ENCODE measurements at places on chromosomes 2 and 18.

DNA sequence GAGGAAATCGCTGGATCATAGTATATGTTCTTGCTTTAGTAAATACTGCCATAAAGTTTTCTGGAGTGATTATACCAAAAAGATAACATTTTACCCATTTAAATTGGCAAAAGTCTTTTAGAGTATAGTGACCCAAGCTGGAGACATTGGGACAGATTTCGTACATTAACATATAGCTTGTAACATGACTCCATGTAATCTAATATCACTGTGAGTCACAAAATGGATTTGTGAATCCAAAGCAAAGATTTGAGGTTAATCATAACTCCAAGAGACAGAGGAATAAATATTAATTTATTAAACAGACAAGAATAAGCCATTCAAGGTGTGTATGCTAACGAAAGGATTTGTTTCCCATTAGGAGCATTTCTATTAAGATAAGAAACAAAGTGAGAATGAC lies 45.0 kb upstream of the RMP24 start:
- peak; percentile 6 for DNase-seq

DNA sequence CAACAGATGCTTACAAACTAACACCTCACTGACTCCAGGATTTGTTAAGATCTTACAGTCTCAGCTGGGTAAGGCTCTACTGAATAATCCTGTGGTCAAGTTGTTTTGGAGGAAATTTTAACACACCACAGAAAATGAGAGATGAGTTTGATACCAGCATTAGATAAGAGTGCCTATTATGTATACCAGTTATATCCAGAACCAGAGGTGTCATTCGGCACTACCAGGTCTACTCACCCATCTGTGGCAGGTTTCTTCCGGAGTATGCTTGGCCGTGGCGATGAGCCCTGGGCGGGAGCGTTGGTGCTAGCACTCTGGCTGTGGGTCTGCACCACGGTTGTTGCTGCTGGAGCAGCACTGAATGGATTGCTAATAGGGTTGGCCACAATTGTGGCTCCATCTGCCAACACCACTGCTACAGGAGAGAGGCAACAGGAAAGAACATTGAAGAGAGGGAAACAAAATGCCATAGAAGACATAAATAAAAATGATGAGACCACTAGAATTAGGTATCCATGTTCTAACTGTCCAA lies 41.2 kb downstream of the SAP130 start:
- no peak for DNase-seq

DNA sequence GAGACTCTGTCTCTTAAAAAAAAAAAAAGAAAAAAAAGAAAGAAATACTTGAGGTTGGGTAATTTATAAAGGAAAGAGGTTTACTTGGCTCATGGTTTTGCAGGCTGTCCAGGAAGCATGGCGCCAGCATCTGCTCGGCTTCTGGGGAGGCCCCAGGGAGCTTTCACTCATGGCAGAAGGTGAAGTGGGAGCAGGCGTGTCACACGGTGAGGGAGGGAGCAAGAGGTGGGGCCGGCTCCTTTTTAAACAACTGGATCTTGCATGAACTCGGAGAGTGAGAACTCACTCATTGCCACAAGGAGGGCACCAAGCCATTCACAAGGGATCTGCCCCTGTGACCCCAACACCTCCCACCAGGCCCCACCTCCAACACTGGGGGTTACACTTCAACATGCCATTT lies 30.6 kb downstream of the CYP26B1 start:
- no peak for DNase-seq

DNA sequence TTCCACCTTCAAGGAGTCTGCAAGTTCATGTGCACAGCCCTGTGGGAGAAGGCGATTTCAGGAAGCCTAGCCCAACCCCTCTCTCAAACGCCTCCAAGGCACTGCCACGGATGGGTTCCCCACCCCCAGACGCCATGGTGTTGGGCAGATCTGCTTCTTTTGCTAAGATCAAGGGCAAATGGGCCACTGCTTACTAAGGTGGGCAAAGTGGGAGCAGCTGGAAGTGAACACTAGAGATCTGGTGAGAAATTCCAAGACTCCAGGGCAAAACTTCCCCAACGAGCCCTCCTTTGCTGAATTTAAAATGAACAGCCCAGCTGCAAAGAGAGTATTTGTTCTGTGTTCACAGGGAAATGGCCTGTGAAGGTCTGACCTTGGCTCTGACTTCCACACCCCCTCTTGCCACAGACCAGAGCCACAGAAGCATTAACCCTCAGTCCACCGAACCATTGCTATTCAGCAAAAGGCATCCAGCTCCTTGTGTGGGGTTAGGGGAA lies 45.1 kb upstream of the ZBTB7C start:
- DNase-seq: no peak

- no peak for DNase-seq
These were observed 47.0 kb downstream of the CXCR4 start for GRCh38 chr2:136070913-136071312.

DNA sequence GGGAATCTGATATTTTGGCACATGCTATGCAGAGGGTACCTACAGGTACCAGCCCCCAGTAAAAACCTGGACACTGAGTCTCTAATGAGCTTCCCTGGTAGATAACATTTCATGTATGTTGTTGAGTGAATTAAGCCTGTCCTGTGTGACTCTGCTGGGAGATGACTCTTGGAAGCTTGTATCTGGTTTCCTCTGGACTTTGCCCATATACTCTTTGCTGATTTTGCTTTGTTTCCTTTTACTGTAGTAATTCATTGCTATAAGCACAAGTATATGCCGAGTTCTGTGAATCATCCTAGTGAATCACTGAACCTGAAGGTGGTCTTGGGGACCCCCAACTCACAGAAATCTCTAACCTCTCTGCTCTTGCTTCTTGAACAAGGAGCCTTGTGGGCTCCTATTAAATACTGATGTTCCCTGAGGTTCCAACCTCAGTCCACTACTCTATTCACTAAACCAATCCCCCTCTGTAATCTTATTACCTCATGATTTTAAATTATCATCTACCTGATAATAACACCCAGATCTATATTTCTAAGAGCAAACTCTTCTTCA lies 94.3 kb upstream of the WDSUB1 start:
- no peak for DNase-seq

DNA sequence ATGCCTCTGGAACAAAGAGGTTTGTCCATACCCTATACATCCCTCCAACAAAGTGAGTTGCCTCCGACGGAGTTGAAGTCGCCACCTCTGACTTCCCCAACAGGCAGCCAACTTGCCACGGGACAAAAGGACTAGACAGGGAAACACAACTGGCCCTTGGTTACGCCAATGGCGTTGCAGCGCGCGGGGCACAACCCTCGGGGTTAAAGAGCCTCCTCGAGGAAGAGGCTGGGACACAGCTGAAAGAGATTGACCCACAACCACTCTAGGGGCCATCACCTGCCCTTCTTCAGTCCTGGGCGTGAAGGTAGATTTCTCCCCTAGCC lies 545 bp downstream of the GTF3C2 start:
- DNase-seq: peak; percentile 78

DNA sequence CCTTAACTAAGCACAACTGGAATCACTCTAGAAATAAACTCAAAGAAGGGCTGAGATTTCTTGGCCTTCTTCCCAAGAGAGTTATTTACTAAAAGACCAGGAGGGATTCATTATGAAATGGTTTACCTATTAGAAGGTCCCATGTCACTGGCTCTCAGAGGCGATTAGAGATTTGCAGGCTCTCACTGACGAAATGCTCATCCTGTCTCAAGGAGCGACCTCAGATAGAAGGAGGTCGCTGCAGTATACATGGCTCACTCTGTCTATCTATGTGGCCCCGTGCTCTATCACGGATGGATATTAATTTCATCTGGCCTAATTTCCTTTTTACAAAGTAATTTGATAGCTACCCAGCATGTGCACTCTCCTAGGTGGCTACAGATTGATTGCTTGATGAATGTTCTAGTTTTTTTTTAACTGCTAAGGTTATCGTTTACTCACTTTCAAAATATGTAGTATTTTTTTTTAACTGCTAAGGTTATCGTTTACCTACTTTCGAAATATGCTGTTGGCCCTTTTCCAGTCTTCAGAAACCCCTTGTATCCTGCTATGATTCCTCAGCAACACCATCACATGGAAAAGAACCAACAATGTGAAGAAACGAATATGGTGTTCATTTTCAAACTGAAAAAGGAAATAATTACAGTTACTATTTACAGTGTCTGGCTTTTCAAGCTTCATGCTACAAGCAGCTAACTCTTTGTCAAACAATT lies 9.1 kb downstream of the SMIM21 start:
- no peak for DNase-seq

GRCh38 chr2:166180951-166181812 lies 53.4 kb upstream of the SCN1A start:
- DNase-seq: peak; percentile 88

DNA sequence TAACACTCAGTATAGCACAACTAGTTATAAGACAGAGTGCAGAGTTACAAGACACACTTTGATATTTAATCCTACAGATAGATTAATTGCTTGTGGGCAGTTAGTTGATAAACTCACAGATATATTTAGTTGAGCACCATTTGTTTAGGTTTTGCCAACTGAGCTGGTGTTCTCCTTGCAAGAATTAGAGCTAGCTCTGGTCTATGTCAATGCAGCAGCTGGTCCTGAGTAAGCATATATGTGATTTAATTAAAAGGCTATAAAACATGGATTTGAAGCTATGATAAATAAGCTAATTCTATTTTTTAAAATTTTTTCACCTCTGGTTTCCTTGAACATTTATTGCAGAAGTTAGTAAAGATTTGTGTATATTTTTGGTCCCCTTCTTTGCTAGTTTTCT lies 35.6 kb downstream of the GPD2 start:
- DNase-seq: no peak

GRCh38 chr18:58496937-58497336 lies 132.0 kb downstream of the ALPK2 start:
- peak; percentile 72 for DNase-seq

DNA sequence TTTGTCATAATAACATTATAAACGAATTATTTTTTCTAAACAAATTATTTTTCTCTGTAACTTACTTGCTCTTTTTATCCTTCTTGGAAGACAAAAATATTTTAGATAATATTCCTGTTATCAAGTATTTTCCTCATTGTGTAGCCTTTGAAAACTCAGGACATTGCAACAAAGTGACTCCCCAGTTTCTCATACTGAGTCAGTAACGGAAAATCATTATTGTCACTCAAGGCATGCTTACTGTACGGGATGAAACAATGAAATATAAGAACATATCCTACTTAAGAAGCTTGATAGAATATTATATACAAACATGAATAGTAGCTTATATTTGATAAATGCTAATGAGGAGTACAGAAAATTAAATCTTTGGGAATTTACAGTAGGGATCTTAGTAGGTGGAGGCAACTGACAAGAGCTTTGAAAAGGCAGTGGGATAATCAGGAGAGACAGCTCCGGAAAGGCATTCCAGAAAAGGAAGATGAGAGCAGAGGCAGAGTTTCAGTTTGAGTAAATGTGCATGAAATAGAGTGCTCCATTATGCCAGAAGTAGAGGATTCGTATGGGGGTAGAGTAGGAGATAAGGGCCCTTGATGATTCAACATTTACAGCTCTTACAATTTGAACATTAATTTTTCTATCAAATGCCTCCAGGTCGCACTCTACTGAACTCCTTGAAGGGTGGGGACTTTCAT lies 14.0 kb upstream of the YES1 start:
- DNase-seq: no peak

DNA sequence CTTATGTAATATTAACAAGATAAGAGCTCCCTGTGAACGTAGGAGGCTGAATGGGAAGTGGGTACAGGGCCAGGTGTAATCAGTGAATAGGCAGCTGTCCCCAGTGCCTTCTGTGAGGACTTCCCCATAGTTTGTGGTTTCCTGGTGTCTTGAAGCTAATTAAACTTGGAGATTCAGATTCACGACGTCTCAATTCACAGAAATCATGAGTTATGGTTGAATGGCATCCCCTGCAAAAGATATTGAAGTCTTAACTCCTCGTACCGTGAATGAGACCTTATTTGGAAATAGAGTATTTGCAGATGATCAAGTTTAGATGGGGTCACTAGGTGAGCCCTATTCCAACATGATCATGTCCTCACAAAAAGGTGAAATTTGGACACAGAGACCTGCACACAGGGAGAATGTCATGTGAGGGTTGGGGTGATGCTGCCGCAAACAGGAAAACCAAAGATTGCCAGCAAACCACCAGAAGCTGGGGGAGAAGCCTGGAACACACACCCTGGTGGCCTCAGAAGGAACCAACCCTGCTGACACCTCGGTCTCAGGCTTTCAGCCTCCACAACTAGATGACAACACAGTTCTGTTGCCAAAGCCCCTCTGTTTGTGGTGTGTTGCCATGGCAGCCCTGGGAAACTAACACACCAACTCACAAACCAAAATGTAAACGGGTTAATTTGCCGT lies 13.2 kb downstream of the ARL4C start:
- peak; percentile 36 for DNase-seq

DNA sequence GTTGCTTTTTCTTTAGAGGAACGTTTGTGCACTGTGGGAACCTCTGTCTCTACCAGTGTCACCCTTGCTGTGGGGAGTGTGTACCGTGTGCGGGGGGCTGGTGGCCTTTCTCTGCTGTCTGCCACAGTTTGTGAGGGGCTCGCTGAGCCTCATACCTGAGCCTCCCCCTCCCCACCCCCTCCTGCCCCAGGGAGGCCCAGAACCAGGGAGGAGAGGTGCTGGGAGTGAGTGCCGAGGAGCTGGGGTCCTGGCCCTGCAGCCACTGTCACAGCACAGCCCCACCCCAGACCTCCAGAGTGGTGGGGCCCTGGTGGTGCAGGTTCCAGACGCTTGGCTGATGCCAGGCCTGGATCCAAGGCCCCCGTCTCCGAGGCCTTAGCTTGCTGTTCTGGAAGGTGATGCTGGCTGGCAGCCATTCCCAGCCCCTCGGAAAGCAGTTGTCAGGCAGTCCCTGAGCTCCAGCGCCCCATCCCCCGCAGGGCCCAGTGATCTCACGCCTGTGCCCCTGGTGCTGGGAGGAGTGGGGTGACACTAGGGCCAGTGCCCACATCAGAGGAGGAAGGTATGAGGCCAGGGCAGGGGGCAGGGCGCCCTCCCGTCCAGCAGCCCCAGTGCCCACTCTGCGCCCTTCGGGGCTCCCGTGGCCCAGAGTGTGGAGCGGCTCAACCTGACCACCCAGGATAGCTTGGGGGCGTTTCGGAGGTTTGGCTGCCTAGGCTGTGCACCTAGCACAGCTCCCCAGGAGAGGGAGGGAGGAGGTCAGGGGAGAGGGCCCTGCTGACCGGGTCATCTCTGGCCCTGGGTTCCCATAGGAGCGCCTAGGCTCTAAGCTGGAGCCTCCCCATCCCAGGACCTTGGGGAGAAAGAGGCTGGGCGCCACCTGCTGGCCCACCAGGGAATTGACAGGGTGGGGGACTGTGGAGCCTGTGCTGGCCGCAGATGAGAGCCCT lies 53.0 kb upstream of the ALPP start:
- peak; percentile 62 for DNase-seq

- peak; percentile 10 for DNase-seq
These were observed 9.8 kb upstream of the INO80D start for GRCh38 chr2:206095536-206096332.

Data from DMS53 (cell line).